ENCODE measurements at places on chromosomes 7 and 10.

DNA sequence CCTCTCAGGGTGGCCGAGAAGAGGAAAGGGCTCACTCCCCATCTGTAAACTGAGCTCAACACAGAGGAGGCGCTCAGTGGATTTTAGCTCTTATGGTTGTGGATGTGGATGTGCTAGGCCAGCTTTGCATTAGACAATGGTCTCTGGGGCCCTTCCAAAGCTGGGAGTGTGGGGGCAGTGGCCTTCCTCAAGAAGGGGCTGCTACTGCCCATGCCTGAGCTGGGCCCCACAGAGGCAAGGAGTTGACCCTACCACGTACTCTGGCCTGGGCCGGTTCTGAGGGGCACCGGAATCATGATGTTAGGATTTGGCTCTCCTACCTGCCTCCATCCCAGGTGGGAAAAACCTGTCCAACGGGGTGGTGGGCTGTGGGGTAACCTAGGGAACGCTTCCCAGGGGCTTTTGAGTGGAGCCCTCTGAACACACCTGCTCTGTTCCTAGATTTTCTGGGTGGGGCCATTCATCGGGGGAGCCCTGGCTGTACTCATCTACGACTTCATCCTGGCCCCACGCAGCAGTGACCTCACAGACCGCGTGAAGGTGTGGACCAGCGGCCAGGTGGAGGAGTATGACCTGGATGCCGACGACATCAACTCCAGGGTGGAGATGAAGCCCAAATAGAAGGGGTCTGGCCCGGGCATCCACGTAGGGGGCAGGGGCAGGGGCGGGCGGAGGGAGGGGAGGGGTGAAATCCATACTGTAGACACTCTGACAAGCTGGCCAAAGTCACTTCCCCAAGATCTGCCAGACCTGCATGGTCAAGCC is 11.5 kb downstream of the AQP1 start:
- no peak for DNase-seq

- no peak for DNase-seq
These were observed 39.0 kb upstream of the KIF5B start for GRCh38 chr10:32095116-32095733.

DNA sequence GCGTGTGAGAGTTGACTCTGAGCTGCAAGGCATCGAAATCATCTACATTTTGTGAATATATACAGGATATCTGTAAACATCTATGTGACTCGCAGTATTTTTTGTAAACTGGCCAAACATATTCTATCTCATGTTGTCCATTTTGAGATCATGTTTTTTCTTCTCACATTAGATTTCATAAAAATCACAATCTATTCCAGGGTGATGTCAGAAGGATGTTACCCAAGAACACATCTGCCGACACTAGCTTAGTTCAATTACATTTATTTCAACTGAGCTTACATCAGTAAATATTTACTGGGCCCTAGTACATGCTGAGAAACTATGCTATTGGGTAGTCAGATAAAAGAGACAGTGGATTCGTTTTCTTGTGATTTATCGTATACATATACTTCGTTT is 2.5 kb upstream of the BUB3 start:
- DNase-seq, result no peak

DNA sequence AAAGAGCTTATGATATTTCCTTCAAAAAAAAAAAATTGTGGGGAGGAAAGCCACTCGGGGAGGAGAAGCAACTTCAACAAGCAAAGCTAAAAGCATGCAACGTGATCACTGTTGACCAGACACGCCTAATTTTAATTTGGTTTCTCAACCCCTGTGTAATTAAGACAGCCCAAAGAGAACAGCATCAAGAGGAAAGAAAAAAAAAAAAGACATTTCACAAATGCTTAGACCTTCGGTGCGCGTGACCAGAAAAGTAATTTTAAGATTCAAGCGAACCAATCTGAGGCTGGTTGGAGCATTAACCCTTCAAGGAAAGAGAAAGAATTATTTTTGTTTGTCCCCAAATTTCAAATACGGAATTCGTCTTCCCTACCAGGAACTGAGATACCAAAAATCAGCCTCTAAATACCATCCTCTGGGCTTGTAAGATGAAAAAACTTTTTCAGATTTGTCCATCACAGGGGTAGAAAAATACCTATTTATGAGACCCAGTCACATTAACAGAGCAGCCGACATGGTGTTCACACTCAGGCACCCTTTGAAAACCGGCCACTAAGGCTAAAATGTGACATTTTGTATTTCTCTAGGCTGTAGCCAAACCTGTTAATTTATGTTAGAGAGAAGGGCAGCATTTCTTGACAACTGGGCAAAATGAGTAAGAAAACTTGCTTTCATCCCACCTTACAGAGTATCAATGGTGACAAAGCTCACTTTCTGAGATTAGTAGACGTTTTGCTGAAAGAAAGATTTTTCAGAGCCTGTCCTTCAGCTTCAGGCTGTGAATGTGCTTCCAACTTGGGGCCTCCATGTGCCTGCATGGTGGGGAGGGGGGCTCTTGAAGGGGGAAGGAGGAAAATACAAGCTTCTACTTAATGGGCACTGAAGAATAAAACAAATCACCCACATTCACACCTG is 179.9 kb upstream of the KLF14 start:
- no peak for DNase-seq

- no peak for DNase-seq
These were observed 39.2 kb downstream of the CAMK2B start for GRCh38 chr7:44286182-44286617.

All from B cell (primary cell).